Stimulated activated CD8-positive, alpha-beta memory T cell treated with anti-CD3 and anti-CD28 coated beads, Interleukin-7, amount 100 ng/mL, for 48 hours (primary cell): ENCODE measurements at places on chromosomes 16 and 17.

DNA sequence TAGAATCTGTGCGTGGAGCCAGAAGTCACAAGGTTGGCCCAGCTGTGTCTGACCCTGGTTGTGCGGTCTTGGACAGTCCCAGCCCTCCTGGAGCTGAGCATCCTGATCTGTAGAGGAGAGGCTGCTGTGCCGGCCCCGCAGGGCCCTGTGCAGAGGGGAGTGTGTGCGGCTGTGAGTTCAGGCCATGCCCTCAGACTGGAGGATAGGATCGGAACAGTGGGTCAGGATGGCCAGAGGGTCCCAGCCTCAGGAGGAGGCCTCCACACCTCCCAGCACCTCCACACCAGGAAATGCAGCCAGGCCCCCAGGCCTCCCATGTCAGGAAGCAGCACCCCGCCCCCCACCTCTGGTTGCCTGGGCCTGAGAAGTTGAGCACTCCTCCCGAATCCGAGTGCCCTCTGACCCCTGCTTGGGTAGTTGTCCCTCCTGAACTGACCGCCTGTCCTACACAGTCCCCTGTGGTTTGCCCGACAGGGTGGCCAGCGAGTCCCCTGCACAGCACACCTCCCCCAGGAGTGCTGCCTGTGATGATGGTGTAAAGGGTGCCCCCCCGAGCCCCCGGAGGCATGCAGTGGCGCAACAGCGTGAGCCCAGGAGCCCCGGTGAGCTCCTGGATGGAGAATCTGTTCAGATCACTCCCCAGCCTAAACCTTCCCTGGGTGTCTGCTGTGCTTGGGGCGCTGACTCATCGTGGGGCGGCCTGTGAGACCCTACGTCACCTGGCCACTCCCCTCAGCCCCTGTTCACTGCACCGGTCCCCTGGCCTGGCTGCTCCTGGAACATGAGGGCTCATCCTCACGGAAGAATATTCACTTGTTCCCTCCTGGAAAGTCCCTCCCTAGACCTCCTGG lies 285.2 kb downstream of the SEC14L1 start:
- no peak for DNase-seq

GRCh38 chr17:41284546-41284945 lies 9.0 kb downstream of the KRTAP9-7 start:
- no peak for DNase-seq

GRCh38 chr17:7807206-7807605 lies 26.8 kb upstream of the KDM6B start:
- DNase-seq: no peak

DNA sequence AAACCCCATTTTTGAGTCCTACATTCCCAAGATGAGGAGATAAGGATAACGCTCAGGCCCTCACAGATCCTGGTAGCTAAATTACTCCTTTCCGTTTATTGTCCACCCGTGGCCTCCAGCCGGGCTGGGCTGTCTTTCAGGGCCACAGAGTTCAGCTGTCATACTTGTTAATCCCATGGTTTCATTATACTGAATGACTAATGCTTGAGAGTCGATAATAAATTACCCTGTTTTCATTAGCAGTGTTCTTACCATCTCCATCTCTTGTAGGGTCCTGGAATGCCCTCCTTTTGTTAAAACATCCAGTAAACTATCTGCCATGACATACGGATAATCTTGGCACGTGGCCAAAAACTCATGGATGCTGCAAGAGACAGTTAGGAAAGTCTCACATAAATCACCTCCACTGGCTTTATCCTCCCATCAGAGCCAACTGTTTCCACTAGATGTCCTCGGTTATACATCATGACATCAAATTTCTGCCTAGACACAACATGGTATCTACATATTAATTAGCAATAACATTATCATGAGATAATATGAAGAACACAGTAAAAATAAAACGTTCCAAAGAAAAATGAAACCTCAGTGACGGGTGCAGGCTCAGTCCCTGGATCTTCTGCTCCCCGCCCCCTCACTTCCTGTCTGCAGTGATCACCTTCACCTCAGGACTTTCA lies 45.3 kb downstream of the BRD7 start:
- DNase-seq: no peak

DNA sequence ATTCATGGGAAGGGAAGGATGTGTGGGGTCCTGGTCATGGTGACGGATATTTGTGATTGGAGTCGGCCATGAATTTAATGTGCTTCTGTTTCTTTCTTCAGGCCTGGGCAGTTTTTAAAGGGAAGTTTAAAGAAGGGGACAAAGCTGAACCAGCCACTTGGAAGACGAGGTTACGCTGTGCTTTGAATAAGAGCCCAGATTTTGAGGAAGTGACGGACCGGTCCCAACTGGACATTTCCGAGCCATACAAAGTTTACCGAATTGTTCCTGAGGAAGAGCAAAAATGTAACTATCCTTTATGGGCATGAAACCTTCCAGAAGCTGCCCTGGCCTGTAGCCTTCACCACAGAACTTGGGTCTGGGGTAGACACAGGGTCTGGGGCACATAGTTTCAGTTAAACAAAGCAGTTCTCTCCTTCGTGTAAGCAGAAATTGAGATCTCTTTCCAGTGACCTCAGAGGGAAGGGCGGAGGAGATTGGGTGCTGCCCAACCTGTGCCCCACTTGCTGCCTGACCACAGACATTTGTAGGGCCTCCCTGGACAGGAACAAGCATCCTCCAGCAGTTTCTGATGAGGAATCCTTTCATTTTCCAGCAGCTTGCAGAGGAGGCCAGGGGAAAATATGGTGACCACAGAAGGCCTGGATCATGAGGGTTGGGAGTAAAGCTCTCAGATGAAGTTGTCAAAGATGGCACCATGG lies 10.1 kb downstream of the IRF8 start:
- DNase-seq: no peak

DNA sequence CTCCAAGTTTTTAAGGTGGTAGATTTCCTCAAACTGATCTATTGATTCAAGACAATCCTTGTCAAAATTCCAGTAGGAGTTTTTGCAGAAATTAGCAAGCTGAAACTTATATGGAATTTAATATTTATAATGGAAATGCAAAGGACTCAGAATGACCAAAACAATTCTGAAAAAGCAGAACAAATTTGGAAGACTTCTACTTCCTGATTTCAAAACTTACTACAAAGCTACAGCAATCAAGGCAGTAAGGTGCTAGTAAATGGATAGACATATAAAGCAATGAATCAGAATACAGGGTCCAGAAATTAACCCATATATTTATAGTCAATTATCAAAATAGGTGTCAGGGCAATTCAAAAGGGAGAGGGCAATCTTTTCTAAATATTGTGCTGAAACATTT lies 11.8 kb upstream of the IL21R start:
- DNase-seq: no peak

- no peak for DNase-seq
Measured at GRCh38 chr16:80436510-80436909, 104.3 kb upstream of the DYNLRB2 start.

GRCh38 chr17:80795754-80796153 lies 195.9 kb upstream of the CHMP6 start:
- DNase-seq: no peak

GRCh38 chr16:8541868-8542267 lies 48.4 kb downstream of the TMEM114 start:
- no peak for DNase-seq
